ENCODE measurements at places on chromosomes 6 and 20. TPM values are rescaled to one million over a fixed set of nuclear protein-coding genes. Genes with fewer than 3 reads are reported as not detected.

HTR1E gene
- total RNA-seq = not detected

CYP24A1 gene
- total RNA-seq = 1.5 TPM

RHAG gene
- not detected for total RNA-seq

HAO1 gene
- not detected for total RNA-seq

SLC22A3 gene
- total RNA-seq = 2.2 TPM

PTCHD4 gene
- not detected for total RNA-seq

POLH gene
- 38.0 TPM for total RNA-seq

PRDM13 gene
- total RNA-seq = not detected

C6orf163 gene
- total RNA-seq = 0.29 TPM

GNRH2 gene
- total RNA-seq = not detected
